ENCODE measurements at places on chromosomes 7 and 10.

DNA sequence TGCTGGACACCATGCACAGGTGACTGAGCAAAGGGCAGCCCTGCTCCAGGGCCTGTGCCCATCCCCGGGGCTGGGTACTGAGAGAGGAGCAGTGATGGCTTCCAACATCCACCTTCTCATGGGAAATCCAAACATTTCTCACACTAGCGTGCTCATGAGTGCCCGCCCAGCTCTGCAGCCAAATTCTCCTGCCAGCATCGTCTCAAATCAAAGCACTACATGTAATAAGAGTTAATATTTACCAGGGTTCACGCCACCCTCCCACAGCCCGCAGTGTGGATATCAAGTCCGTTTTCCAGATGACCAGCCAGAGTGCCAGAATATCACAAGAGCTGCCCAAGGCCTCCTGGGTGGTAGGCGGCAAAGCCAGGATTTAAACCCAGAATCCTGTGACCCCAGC, 12.1 kb downstream of the IL15RA start:
- DNase-seq: no peak

- no peak for DNase-seq
These were observed 23.5 kb downstream of the ADK start for GRCh38 chr10:74174521-74174920.

DNA sequence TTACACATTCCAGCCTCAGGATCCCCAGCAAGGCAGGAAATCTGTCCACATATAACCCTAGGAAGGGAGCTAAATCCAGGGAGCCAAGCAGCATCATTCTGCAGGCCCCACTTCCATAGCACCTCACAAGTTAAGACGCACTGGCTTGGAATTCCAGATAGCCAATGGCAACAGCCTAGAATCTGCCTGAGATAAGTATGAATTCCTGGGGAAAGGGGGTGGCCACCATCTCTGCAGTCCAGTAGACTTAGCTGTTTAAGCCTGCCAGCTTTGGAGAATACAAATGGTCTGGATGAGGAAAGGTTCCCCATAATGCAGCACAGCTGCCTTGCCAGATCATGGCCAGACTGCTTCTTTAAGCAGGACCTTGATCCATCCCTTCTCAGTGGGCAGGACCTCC, 179.4 kb upstream of the PRSS1 start:
- no peak for DNase-seq

DNA sequence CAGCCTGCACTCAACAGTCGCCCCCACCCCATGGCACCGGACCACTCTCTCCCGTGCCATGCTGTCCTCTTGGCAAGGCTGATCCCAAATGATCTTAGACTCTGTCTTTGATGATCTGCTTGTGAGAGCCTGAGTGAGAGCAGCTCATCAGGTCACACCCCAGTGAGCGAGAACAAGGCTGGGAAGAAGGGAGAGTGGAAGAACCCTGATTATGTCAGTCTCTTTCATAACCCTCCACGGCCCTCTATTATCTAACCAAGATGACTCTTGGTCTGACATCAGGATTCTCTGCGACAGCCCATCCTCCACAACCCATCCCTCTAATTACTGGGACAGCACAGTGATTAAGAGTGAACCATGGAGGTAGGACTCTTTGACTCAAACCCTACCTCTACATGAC, 53.1 kb upstream of the C7orf33 start:
- DNase-seq: no peak

- DNase-seq: no peak
These were observed 39.3 kb downstream of the COL1A2 start for GRCh38 chr7:94434042-94434441.

- no peak for DNase-seq
These were observed 199.0 kb upstream of the C7orf33 start for GRCh38 chr7:148391591-148391990.

DNA sequence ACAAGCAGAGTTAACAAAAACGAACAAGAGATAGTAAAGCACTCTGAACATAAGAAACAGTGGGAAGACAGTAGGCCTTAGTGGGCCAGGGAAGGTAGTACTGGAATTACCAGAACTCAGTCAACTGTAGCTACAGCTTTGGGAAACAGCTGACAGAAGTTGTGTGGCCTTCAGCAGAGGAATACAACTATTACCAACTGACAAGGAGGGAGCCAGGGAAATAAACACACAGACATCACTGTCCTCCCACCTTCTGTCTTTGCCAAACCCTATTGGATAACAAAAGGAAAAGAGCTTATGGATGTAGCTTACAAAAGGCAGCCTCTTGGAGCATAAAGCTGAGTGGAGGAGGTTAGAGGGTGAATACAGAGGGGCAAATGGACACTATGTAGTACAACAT, 15.4 kb downstream of the MICU1 start:
- DNase-seq: no peak

- DNase-seq: no peak
These were observed 736.9 kb downstream of the PARD3 start for GRCh38 chr10:34078017-34078744.

GRCh38 chr10:74898201-74898976, 72.0 kb downstream of the KAT6B start:
- DNase-seq: no peak

- DNase-seq: no peak
These were observed 145.4 kb upstream of the ASAH2 start for GRCh38 chr10:50396491-50397311.

GRCh38 chr7:133155642-133156041, 73.8 kb upstream of the CHCHD3 start:
- DNase-seq: no peak

Measured in activated naive CD8-positive, alpha-beta T cell treated with anti-CD3 and anti-CD28 coated beads, Interleukin-2, amount 50 U/mL, for 16 hours (primary cell).